ENCODE measurements at places on chromosomes 7 and 10.

- no peak for DNase-seq
These were observed 225.1 kb upstream of the GRB10 start for GRCh38 chr7:51007551-51008505.

- no peak for DNase-seq
These were observed 985.8 kb downstream of the REEP3 start for GRCh38 chr10:64506963-64507362.

GRCh38 chr10:112313911-112314310 lies 30.7 kb downstream of the TECTB start:
- no peak for DNase-seq

GRCh38 chr10:52814506-52814905 lies 41.9 kb upstream of the MBL2 start:
- DNase-seq = no peak

- no peak for DNase-seq
These were observed 1.1 kb downstream of the ZYX start for GRCh38 chr7:143382126-143382790.

- no peak for DNase-seq
These were observed 85.4 kb upstream of the RSU1 start for GRCh38 chr10:16902606-16903005.

- no peak for DNase-seq
These were observed 16.5 kb downstream of the ANLN start for GRCh38 chr7:36406156-36406555.

GRCh38 chr7:115124409-115124939 lies 202.6 kb downstream of the MDFIC start:
- no peak for DNase-seq

- DNase-seq = no peak
These were observed 151.5 kb downstream of the ANK3 start for GRCh38 chr10:60237977-60238758.

GRCh38 chr7:29189743-29190201 lies 4.8 kb upstream of the CHN2 start:
- DNase-seq = peak; percentile 28

DNA sequence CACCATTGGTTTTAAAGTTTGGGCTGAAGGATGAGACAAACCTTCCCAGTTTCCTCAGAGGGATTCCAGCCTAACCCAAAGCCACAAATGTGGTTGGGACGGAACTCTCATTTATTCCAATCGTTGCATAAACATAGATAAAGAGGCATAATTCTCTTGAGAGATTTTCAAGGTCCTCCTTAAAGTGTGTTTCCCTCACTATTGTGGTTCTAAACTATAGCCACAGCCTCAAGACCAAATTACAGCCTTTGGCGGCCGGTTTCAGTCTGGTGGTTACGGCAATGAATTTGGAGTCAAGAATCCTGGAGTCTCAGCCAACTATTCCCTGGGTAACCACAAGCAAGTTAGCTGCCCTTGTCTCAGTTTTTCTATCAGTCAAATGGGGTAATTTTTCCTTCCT lies 42.6 kb downstream of the SEM1 start:
- DNase-seq = no peak

- DNase-seq = no peak
These were observed 13.9 kb upstream of the OPTN start for GRCh38 chr10:13086056-13086455.
